ENCODE measurements at places on chromosomes 1 and 21. TPM values are rescaled to one million over a fixed set of nuclear protein-coding genes. Genes with fewer than 3 reads are reported as not detected.

GRCh38 chr21:23968722-23969647 is 1638.3 kb downstream of the MRPL39 start:
- peak; percentile 68 for DNase-seq

GRCh38 chr21:33339918-33340317 is 15.1 kb downstream of the IFNAR1 start:
- no peak for DNase-seq

- DNase-seq, result no peak
Observed at GRCh38 chr1:78096017-78096416, 50.3 kb downstream of the GIPC2 start.

GRCh38 chr1:13707164-13707563 is 7.2 kb downstream of the PRDM2 start:
- no peak for DNase-seq

DNA sequence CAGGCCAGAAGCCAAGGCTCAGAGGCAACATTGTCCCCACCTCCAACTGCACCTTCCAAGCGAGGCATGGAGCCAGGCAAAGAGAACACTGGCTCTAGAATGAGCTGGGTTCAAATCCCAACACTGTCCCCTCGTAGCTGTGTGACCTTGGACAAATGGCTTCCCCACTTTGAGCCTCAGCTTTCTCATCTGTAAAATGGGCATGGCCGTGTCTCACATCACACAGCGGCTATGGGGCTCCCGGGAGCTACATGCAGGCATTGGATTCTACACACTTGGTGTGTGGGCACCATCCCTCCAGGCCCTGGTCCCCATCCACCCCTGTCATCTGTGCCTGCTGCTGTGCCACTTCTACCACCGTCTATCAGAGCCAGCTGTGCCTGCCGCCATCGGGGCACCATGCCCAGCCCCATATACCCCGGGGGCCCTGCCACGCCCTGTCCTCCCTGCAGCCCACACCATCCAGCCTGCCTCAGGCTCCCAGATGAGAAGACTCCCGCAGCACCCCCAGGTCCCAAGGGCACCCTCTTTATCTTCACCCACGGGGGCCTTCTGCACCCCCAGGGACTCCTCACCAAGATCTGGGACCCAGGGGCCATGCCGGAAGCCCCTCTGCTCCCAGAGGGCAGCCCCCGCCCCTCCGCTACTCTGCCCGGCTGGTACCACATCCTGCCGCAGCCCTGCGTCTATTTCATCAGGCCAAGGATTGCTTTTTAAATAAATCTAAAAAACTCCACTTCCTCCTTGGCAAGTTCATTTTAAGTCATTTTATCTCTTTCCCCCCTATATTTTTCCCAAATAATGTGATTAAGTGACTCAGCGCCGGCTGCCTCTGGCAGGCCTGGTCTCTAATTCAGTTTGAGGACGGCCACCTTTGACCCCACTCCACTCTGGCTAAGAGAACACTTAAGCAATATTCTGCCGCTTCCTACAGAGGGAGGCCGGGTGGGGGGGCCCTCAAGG is 107.8 kb upstream of the TARDBP start:
- DNase-seq, result no peak

DNA sequence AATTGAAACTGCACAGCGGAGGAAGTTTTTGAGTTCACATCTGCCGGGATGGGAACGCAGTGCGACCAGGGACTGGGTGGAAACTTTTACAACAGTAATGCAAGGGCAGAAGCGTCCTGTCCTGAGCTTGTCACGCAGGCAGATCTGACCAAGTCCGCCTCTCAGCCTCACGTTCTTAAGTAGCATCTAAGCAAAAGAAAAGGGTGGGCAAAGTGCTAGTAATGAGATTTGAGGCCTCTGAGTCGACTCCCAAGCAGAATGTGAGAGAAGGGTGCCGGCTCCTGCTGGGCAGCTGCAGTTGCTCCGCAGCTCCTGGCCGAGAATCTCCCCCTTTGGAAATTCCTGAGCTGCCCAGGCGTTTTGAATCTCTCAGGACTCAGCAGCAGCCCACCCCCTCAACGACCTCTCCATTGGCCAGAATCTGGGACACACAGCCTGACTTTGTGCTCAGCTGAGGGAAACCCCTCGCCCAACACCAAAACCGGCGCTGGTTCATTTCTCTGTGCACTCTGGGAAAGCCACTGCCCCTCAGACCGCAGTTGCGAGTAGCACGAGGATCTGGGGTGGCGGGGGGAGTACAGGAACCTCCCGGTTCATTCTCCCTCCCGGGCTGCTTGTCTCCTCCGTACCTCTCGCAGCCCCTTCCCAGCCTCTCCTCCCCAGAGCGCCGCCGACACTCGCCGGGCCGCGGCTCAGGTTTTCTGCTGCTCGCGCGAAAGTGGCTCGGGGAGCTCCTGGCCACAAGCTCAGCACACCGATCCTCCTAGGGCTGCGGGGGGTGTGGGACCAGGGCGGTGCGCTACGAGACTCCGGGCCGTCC is 913 bp upstream of the S1PR1 start:
- peak; percentile 75 for DNase-seq

- no peak for DNase-seq
Observed at GRCh38 chr1:39081271-39082009, 55.3 kb downstream of the NDUFS5 start.

DNA sequence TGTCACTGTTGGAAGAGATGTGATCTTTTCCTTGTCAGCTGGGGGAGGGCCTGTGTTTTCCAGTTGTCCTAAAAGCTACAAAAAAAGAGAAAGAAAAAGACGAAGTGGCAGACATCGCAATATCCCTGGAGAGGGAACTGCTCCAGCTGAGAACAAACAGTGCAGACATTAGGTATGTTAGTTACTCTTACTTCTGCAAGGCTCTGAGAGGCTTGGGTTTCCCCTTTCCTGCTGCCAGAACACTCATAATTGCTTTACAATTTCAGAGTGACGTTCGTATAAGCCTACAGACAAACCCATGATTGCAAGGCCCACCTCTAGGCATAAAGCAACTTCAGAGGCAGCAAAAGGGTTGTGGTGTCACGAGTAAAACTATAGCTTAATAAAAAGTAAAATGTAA is 31.1 kb downstream of the CD160 start:
- no peak for DNase-seq

DNA sequence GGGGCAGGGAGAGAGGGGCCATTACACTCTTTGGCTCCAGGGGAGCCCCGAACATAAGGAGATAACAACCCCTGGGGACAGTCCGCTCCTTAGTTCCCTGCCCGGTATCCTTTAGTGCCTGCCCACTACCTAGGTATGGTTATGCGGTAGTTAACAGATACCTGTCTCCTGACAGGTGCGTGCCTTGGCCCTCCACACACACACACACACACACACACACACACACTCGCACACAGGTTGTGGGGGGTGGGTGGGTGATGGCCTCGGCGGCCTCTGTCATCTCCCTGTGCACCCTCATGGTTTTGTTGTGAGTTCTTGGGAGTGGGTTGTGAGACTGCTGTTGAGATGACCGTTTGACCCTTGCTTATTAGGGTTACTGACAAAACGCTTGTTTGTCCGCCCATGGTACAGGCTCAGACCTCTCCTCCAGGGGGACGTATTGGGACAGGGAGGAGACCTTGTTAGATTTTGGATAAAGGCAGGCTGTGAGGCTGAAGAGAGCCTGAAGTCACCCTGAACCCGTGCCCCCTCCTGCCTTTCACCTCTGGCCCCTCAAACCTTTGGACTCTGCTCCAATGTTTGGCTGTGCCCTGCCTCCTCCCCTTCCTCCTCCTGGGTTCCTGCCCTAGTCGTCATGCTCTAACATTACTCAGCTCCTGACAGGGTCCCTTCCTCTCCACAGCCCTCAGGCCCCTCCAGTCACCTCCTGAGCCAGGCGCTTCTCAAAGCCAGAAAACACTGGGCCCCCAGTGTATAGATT is 979 bp downstream of the RASSF5 start:
- DNase-seq, result no peak

DNA sequence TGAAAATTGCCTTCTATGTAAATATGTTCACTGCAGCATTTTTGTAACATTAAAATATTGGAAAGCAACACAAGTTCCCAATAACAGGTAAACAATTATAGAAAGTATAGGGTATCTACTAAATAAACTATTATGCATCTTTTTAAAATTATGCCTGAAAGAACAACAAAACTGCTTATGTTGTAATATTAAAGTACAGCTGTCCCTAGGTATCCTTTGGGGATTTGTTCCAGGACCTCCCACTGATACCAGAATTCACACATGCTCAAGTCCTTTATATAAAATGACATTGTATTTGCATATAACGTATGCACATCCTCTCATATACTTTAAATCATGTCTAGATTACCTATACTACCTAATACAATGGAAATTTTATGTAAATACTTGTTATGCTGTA is 121.8 kb upstream of the TNFSF4 start:
- no peak for DNase-seq

GRCh38 chr1:225863167-225863566 is 19.0 kb downstream of the TMEM63A start:
- peak; percentile 73 for DNase-seq

- DNase-seq, result peak; percentile 54
Observed at GRCh38 chr1:219119839-219120238, 53.8 kb upstream of the LYPLAL1 start.

DNA sequence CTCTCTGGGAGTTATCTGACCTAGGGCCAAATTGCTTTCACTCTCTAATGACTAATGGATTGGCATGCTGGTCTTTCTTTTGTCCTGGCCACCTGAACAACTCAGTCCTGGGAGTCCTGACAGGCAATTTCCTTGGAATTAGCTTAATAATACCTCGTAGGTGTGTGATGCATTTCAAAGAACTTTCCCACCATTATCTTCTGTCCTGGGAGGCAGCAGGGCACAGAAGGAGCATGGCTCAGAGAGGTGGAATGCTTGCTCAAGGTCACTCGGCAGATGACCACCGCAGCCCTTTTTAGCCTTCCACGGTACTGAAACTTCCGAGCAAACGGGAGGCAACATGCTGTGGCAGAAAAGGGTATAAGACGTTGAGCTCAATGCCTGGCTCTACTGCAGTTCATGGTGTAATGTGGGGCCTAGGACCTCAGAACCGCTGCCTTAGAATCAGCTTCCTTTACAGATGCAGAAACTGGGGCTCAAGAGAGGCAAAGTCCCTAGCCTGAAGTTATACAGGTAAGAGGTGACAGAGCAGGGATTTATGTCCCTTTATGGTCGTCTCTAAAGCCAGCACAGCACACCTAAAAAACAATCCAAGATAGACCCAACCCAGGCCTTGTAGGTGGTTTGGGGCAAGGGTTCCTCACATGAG is 3.2 kb downstream of the ID3 start:
- peak; percentile 92 for DNase-seq

DNA sequence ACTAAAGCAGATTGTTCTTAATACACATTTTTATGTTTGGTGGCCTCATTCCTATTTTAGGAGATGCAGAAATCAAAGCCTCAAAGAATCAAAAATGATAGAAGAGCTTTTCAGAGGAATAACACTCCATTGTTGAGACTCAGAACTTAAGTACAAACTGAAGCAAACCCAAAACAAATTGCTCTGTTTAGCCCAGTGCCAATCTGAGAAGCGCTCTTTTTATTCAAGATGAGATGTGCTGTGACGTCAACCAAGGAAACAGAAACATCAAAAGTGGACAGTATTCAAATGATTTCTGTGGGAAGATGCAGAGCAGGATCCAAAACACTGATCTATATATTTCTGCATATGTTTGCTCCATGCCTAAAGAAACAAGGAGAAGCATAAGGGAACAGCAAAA is 18.0 kb downstream of the COLGALT2 start:
- no peak for DNase-seq

- no peak for DNase-seq
Observed at GRCh38 chr1:93865253-93865652, 13.8 kb downstream of the DNTTIP2 start.

DNA sequence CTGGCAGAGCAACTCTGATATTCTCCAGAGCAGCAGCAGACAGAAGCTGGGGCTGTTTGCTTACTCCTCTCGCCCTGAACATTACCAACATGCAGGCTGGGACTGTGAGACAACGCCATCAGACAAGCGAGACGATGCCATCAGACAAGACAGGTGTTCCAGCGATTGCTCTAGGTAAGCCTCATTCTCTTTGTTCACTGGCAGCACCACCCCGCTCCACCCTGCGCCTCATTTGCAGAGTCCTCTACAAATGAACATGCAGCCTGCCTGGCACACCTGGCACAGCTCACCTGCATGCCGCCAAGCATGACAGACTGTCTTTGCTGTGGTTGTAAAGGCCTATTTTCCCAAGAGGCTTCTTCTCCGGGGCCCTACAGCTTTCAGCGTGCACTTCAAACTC is 346.2 kb downstream of the SMYD3 start:
- DNase-seq, result no peak

DNA sequence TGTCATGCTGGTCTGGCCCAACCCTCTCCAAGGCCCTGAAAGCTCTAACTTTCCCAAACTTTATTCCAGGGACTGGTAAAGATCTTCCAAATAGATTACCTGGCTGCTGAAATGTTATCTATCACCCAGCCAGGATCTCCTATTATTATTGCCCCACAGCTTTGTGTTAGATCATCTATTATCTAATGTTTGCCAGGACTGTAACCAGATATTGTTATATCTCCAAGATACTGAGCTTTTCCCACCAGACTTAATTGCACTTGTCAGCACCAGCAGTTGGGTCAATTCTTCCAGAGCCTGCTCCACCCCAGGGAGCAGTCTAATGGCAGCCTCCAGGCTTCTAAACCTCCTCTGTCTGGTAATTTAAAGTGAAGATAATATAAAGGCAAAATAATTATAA is 59.1 kb downstream of the PRDX6 start:
- DNase-seq, result no peak

DNA sequence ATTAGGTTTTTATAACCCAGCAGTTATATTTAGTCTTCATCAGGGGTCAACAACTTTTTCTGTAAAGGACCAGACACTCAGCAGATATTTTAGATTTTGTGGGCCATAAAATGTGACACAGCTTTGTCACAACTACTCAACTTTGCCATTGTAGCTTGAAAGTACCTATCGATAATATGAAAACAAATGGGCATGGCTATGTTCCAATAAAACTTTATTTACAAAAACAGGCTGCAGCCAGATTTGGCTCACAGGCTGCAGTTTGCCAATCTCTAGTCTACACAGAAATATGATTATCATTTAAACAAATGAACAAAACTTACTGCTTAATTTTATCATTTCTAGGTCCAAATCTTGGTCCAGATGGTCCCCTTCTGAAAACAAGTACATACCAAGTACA is 23.0 kb downstream of the VAMP4 start:
- no peak for DNase-seq

GRCh38 chr1:93143769-93144168 is 36.4 kb downstream of the TMED5 start:
- no peak for DNase-seq

- no peak for DNase-seq
Observed at GRCh38 chr1:201543871-201544642, 5.1 kb downstream of the NAV1 start.

- no peak for DNase-seq
Observed at GRCh38 chr1:13536571-13536970, 22.8 kb upstream of the LRRC38 start.

DNA sequence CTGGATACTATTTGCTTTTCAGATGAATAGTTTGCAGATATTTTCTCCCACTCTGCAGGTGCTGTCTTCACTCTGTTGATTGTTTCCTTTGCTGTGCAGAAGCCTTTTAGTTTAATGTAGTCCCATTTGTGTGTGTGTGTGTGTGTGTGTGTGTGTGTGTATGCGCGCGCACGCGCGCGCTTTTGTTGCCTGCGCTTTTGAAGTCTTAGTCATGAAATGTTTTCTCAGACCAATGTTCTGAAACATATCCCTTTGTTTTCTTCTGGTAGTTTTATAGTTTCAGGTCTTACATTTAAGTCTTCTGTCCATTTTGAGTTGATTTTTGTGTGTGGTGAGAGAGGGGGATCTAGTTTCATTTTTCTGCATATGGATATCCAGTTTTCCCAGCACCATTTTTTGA is 63.5 kb downstream of the XPR1 start:
- no peak for DNase-seq

TBX19 gene
- 1.6 TPM for total RNA-seq

MAN1A2 gene
- 32.0 TPM for total RNA-seq

LCE1D gene
- not detected for total RNA-seq

EFNA3 gene
- total RNA-seq, result 1.7 TPM

OR2L8 gene
- not detected for total RNA-seq

Measured in MCF 10A (cell line).